Small intestine (tissue), 16 donors: ENCODE measurements at places on chromosomes 3 and 15.

- H3K4me3 ChIP-seq = no peak overlapping the region
- no peak for DNase-seq
- no peaks in the 10 kb centered on the region for H3K27me3 ChIP-seq
- no peaks in the 10 kb centered on the region for H3K36me3 ChIP-seq
- no peak overlapping the region for H3K27ac ChIP-seq
- peaks cover 1% of the 10 kb centered on the region for H3K4me1 ChIP-seq
Observed at GRCh38 chr3:151843275-151843674, 29.4 kb downstream of the AADAC start.

DNA sequence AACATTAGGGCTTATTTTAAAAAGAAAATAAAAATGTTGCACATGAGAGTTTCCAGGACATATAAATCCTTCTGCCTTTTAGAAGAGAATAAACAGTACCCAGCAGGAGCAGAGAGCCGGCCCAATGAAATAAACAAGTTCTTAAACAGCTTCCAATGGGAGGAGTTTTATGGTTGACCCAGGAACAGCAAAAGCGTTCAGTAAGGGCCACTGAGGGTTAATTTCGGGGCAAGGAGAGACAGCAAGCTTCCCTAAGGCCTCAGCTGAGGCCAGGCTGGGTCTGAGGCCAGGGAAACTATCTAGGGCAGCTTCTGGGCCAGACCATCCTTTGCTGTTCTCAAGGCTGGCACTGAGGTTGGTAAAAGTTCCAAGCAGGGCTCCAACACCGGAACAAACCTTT is 3.4 kb downstream of the PDZRN3 start:
- DNase-seq = no peak
- no peaks in the 10 kb centered on the region for H3K27me3 ChIP-seq
- no peaks in the 10 kb centered on the region for H3K36me3 ChIP-seq
- H3K27ac ChIP-seq = peak overlapping the region; percentile 77
- H3K4me3 ChIP-seq = peak overlapping the region; percentile 84

- no peaks in the 10 kb centered on the region for H3K36me3 ChIP-seq
- H3K4me1 ChIP-seq = no peaks in the 10 kb centered on the region
- no peak overlapping the region for H3K4me3 ChIP-seq
Observed at GRCh38 chr15:48352474-48353072, 21.3 kb downstream of the DUT start.

DNA sequence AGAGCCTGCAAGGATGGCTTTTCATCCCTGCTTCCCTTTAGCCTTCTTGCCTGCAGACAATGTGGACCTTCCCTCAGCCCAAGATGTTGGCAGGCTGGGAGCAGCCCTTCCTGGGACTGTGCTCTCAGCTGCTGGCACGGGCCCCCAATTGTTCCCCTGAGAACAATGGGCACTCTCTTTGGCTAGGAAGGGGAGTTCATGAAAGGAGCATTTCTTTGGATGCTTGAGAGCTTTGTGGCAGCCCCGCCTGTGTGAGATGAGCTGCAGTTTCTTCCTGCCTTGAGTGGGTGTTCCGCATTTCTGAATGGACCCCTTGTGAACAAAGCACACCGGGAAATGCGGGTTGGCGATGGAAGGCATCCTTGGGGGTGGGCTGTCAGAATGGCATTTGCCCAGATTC is 35.0 kb upstream of the BSN start:
- H3K27me3 ChIP-seq = no peaks in the 10 kb centered on the region
- no peak for DNase-seq
- peaks cover 55% of the 10 kb centered on the region for H3K36me3 ChIP-seq
- no peak overlapping the region for H3K4me3 ChIP-seq

GRCh38 chr15:29826908-29827820 is 4.9 kb upstream of the TJP1 start:
- H3K4me1 ChIP-seq = no peaks in the 10 kb centered on the region
- H3K27me3 ChIP-seq = no peaks in the 10 kb centered on the region

GRCh38 chr15:60751985-60752952 is 273.3 kb upstream of the ICE2 start:
- H3K4me1 ChIP-seq = no peaks in the 10 kb centered on the region
- H3K36me3 ChIP-seq = no peaks in the 10 kb centered on the region
- peak; percentile 13 for DNase-seq
- H3K4me3 ChIP-seq = no peak overlapping the region

DNA sequence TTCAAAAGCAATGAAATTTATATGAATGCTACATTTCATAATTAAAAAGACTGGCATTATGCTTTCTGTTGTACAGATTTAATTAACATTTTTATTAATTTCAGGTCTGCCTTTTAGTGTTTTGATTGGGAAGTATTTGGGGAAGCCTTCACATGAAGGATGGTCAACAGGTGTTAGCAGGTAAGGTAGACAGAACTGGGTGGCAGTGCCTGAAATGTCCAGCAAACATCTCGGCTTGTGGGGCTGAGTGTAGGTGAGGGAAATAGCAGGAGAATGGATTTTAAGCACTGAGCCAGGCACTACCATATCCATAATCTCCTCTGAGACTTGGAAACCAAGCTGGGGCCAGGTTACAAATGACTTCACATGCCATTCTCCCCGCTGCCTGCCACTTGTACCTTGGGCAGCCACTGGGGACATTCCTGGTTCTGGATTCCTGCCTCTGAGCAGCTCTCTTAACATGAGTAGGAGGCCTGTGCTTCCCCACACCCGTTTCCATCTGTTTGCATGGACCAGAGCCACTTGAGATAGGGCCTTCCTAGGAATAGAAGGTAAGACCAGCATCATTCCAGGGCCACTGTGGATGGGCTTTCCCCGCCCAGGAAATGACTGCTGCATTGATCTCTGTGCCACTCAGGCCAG is 125.9 kb upstream of the HES1 start:
- H3K4me1 ChIP-seq = peaks cover 4% of the 10 kb centered on the region
- H3K4me3 ChIP-seq = no peak overlapping the region
- H3K36me3 ChIP-seq = no peaks in the 10 kb centered on the region
- no peak for DNase-seq
- H3K27ac ChIP-seq = no peak overlapping the region

DNA sequence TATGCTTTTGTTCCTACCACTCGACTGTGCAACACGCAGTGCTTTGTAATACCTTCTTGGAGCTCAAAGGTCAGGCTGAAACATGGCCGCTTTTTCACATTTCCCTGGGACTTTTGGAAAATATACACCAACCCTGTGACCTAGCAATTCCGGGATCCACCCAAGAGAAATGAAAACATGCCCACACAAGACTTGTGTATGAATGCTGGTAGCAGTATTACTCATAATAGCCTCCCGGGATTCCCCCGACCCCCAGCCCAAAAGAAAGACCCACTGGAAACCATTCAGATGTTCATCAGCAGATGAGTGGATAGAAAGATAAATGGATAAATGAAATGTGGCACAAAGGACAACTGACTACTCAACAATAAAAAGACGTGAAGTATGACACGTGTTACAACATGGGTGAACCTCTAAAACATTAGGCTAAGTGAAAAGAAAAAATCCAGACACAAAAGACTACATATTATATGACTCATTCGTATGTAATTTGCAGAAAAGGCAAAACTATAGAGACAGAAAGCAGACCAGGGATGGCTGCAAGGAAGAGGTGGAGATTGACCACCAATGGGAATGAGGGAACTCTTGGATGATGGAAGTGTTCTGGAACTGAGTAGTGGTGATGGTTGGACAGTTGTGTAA is 104.1 kb downstream of the PGPEP1L start:
- no peak overlapping the region for H3K27ac ChIP-seq
- H3K4me1 ChIP-seq = no peaks in the 10 kb centered on the region
- H3K4me3 ChIP-seq = no peak overlapping the region
- H3K36me3 ChIP-seq = no peaks in the 10 kb centered on the region

DNA sequence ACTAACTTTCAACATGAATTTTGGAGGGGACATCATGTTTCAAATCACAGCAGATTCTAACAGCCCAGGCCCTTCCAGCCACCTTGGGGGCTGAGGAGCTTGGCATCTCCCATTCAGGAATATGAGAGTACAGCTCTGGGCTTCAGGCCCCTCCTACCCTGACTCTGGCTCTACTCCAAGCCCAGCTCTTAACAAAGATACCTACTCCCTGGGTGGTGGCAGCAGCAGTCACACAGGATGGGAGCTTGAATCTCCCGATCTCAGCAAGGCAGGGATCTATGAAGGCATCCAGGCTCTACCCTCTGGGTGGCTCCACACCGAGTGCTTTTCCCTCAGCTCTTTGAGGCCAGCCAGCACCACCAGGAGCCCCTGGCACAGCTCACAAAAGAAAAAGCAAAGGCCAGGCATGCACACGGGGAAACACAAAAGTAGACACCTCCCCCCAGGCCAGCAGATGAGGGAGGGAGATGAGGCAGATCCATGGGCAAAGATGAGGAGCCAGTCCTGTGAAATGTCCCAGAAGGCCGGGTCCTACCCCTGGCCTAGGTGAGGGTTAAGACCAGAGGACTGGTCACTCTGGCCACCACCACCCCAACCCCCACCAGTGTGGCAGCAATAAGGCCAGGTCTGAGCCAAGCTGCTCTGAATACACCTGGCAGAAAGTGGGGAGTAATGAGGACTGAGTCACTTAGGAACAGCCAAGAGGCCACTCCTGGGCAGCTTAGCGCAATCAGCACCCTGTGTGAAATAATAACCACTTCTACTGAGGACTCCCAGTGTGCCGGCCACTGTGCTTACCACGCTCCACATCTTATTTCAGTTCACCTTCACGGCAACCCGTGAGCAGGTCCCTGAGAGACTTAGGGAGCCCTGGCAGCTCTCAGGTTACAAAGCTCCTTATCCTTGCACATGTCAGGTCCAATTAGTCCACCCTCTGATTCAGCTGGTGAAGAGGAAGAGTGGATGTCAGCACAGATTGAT is 24.3 kb downstream of the PLA2G4F start:
- H3K36me3 ChIP-seq = no peaks in the 10 kb centered on the region
- no peak for DNase-seq
- H3K4me3 ChIP-seq = no peak overlapping the region
- H3K27ac ChIP-seq = no peak overlapping the region
- H3K27me3 ChIP-seq = no peaks in the 10 kb centered on the region

DNA sequence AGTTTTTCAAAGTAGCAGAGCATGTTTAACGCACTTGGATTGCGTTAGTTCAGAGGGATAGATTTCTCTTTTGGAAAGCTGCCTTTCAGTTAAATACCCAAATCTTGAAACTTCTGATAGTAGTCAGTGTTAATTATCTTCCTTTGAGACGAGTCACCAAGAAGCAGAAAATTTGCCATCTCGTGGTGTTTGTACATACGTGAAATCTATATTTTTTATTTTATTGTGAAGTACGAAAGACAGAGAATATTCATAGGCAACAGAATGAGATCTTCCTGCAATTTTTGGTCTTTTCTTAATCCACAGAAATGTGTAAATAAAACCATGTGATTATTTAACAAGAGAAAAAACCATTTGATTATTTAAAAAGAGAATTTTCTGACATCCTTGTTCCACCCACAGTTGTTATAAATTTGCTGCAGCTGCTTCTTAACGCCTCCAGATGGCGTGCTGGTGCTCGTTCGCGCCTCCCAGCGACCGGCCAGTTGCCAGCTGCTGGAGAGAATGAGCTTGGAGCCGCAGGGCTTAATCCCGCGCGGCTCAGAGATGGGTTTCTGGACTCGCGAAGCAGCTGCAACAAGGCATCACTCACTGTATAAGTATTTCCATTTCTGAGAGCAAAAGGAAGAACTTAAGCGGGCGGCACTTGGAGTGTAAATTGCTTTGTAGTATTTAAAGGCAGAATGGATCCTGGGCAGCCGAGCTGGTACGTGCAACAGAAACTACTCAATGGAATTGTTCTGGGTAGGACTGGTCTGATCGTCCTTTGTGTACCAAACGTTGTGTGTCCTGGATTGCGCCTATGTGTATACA is 10.5 kb upstream of the SLITRK3 start:
- no peaks in the 10 kb centered on the region for H3K27me3 ChIP-seq
- peak overlapping the region; percentile 36 for H3K4me3 ChIP-seq
- peak; percentile 86 for DNase-seq
- H3K36me3 ChIP-seq = no peaks in the 10 kb centered on the region

DNA sequence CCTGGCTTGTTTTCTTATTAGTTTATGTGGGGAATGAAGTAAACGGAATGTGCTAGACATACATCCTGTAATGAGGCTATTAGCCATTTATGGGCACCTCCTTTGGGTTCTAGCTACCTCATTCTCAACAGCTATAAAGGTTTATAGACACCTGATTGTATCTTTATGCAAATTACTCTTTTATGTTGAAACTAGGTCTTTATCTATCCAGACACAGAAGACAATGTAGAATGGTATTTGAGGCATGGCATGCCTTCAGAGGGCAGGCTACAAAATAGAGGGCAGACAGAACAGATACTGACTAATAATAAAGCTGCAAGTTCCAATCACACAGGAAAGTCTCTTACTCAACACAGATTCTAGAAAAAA is 27.1 kb downstream of the TBC1D2B start:
- peak overlapping the region; percentile 89 for H3K27ac ChIP-seq
- H3K4me1 ChIP-seq = peaks cover 31% of the 10 kb centered on the region
- no peak overlapping the region for H3K4me3 ChIP-seq
- H3K27me3 ChIP-seq = no peaks in the 10 kb centered on the region
- peaks cover 34% of the 10 kb centered on the region for H3K36me3 ChIP-seq

GRCh38 chr3:194045289-194045688 is 90.7 kb upstream of the HES1 start:
- H3K4me3 ChIP-seq = no peak overlapping the region
- DNase-seq = no peak
- no peak overlapping the region for H3K27ac ChIP-seq
- no peaks in the 10 kb centered on the region for H3K36me3 ChIP-seq

GRCh38 chr15:95647531-95648277 is 682.8 kb upstream of the NR2F2 start:
- H3K36me3 ChIP-seq = no peaks in the 10 kb centered on the region
- no peak overlapping the region for H3K4me3 ChIP-seq
- no peaks in the 10 kb centered on the region for H3K27me3 ChIP-seq
- no peak for DNase-seq

- no peaks in the 10 kb centered on the region for H3K27me3 ChIP-seq
- no peak for DNase-seq
- H3K4me1 ChIP-seq = no peaks in the 10 kb centered on the region
- H3K36me3 ChIP-seq = no peaks in the 10 kb centered on the region
Observed at GRCh38 chr3:130506031-130506430, 10.9 kb upstream of the COL6A6 start.

- H3K36me3 ChIP-seq = no peaks in the 10 kb centered on the region
- no peak for DNase-seq
- no peaks in the 10 kb centered on the region for H3K4me1 ChIP-seq
- H3K4me3 ChIP-seq = no peak overlapping the region
- no peaks in the 10 kb centered on the region for H3K27me3 ChIP-seq
Observed at GRCh38 chr3:158221426-158221825, 111.5 kb downstream of the RSRC1 start.

GRCh38 chr3:134255404-134255803 is 4.7 kb upstream of the RYK start:
- DNase-seq = no peak
- H3K27me3 ChIP-seq = no peaks in the 10 kb centered on the region
- no peak overlapping the region for H3K27ac ChIP-seq
- H3K4me3 ChIP-seq = no peak overlapping the region
- no peaks in the 10 kb centered on the region for H3K4me1 ChIP-seq
